ENCODE measurements at places on chromosomes 4 and X. TPM values are rescaled to one million over a fixed set of nuclear protein-coding genes. Genes with fewer than 3 reads are reported as not detected.

PPP1R3F gene
- 5.6 TPM for total RNA-seq

TMEM255A gene
- not detected for total RNA-seq

DAPP1 gene
- total RNA-seq = not detected

PLXNA3 gene
- total RNA-seq = 16.8 TPM

MAGEB10 gene
- total RNA-seq = not detected

BMP3 gene
- total RNA-seq = not detected

SERTM2 gene
- total RNA-seq = 1.3 TPM

SPIN3 gene
- 7.8 TPM for total RNA-seq

GPRASP1 gene
- 2.6 TPM for total RNA-seq

MAGEE2 gene
- total RNA-seq = not detected

GYPB gene
- not detected for total RNA-seq

All from fibroblast of villous mesenchyme (primary cell).